Activated T-helper 2 cell treated with anti-CD3 and anti-CD28 coated beads, Interferon-gamma antibody, Interleukin-2, Interleukin-4, amounts not matched to agents 10 μg/mL and 5 μg/mL and 100 μg/mL, durations not matched to agents 14 hours and 24 hours and 36 hours (primary cell): ENCODE measurements at places on chromosomes 1 and 21.

GRCh38 chr1:183885142-183885735 is 80.3 kb downstream of the RGL1 start:
- DNase-seq, result no peak

DNA sequence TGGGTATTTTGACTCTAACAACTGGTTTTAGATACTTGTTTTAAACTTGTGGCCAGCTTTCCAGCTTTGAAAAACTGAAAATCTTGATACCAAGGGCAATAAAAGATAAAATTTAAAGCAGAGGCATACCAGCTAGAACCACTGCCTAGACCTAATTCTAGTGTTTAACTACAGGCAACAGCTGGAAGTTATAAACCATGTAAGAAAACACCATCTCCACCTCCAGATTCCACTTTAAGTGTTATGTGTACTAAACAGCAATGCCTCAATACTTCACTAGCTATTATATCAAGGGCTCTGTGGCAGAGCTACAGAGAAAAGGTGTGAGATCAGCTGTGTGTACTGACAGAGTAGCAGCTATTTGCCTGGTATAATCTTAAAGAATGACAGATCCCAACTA is 69.5 kb downstream of the LPAR3 start:
- no peak for DNase-seq

DNA sequence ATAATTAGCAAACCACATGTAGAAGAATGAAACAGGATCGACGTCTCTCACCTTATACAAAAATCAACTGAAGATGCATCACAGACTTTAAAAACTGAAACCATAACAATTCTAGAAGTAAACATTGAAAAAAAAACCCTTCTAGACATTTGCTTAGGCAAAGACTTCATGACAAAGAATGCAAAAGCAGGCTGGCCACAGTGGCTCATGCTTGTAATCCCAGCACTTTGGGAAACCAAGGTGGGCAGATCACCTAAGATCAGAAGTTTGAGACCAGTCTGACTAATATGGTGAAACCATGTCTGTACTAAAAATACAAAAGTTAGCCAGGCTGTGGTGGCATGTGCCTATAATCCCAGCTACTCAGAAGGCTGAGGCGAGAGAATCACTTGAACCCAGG is 1351.7 kb downstream of the MRPL39 start:
- no peak for DNase-seq

GRCh38 chr1:229105822-229106525 is 164.9 kb upstream of the RAB4A start:
- DNase-seq, result no peak

- DNase-seq, result no peak
Observed at GRCh38 chr1:107669996-107670395, 295.0 kb downstream of the VAV3 start.

GRCh38 chr1:41795205-41795762 is 123.4 kb downstream of the HIVEP3 start:
- DNase-seq, result no peak

GRCh38 chr1:245464290-245464689 is 309.5 kb downstream of the KIF26B start:
- no peak for DNase-seq

DNA sequence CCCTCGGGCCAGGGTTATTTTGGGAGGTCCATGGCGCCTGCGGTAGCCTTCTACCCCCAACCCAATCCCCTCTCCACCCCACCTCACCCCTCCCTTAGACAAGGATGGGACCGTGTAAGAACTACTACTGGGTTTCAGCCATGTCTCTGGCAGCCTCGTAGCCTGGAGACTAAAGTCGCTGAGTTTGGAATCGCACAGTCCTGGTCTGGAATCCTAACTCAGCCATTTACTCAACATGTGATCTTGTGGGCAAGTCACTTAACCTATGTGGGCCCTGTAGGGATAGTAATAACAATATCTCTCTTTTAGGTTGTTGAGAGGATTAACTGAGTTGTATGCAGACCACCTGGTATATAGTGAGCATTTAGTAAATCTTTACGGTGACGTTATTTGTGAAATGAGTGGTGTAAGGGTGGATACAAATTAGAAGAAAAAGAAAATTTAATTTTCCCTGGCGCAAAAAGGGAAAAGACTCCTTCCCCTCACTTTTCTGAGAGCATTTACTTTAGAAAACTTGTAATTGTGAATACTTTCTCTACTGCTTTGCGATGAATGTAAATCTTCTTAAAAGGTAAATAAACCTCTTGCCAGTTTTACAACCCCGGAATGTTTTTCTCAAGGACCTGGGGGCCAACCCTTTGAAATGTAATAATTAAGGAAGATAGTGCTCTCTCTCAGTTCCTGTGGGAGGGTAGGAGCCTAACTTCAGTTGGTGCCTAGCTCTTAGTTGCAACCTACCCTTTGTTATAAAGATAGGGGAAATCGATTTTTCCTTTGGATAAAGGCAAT is 615 bp upstream of the MRPS15 start:
- DNase-seq, result no peak

DNA sequence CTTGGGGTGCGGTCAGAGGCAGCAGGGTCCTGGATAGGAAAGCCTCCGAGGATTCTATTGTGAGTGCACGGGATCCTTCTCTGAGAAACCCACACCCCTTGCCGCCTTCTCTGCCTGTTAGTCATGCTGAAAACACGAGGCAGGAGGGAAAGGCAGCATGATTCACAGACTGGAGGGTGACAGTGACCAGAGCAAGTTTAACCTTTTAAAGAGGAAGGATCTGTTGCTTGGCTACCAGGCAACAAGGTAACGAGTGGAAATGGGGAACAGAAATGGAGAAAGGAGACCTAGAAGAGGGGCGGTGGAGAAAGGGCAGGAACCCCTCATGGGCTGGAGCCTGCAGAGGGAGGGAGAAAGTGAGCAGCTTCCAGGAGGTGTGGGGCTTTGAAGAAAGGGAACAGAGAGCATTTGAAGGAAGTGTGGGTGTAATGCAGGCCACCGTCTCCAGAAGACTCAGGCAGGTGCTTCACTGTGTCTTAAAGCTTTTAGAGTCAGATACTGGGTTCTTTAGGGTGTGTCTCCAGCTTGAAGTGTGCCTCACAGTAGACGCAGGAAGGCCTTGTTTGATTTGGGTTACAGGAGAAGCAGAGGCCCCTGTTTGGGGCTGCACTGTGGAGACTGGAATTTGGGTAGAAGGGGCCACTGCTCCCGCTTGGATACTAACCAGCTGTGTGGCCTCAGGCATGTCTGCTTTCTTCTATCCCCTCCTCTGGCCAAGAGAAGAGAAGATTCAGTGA is 19.1 kb downstream of the OPTC start:
- DNase-seq, result no peak

DNA sequence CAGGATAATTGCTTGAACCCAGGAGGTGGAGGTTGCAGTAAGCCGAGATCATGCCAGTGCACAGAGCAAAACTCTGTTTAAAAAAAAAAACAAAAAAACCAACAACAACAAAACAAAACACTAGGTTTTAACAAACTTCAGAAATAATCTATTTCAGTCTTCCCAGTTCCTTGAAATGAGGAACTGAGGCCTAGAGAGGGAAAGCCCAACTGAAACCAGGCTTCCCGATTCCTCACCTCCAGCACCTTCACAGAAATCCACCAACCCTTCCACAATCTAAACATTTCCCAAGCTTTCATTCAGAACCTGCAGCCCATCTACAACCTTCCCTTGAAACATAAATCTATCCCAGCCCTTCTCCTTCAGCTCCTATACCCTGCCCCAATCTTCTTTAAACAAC is 612 bp upstream of the CD52 start:
- no peak for DNase-seq

DNA sequence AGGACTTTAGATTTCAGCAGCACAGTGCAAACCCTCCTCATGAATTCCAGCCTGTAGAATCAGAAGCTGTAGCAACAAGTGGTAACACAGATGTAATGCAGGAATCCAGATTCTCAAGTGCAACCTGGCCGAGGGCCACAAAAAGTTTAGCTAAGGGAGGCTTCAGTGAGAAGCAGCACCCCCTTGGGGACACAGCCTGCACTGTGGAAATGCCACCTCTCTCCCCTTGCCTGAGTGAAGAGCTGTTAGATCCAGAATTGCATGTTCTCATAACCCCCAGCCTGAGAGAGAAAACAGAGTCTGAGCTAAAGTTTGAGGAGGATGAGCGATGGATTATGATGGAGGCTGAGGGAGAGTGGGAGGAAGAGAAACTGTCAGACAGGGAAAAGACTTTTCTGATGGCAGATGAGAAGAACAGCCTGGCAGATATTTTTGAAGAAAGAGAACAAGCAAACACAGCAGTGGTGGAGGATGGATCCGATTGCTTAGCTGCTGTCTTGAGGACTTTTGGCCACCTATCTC is 80.5 kb upstream of the BMP8A start:
- DNase-seq, result no peak

GRCh38 chr1:90919900-90920299 is 101.9 kb downstream of the ZNF644 start:
- DNase-seq, result no peak

- DNase-seq, result no peak
Observed at GRCh38 chr21:32426066-32426465, 13.6 kb downstream of the EVA1C start.
